Upper lobe of right lung (tissue), 1 donor: ENCODE measurements at places on chromosomes 2 and 18.

GRCh38 chr2:34949316-34949715, 1350.2 kb upstream of the FAM98A start:
- no peak for DNase-seq

- DNase-seq: peak; percentile 82
These were observed 16.4 kb upstream of the ARMC9 start for GRCh38 chr2:231181860-231182512.

- DNase-seq: no peak
These were observed 43.4 kb upstream of the CCDC178 start for GRCh38 chr18:33483908-33484307.

DNA sequence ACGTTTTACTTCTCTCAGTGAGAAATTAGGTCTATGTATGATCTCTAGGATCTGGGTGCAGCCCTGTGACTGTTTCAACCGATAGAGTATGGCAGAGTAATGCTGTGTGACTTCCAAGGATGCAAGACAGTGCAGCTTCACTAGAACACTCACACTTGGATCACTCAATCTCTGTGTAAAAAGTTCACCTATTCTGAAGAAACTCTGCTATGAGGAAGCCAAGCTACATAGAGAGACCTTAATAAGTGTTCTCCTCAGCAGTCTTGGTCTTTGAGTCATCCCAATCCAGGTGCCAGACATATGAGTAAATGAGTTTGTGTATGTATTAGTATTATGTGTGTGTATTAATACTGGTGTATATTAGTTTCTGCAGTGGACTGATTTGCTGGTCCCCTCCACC, 335.0 kb downstream of the NR4A2 start:
- DNase-seq: no peak

- no peak for DNase-seq
These were observed 53.9 kb downstream of the SH3BP4 start for GRCh38 chr2:235005603-235006259.

DNA sequence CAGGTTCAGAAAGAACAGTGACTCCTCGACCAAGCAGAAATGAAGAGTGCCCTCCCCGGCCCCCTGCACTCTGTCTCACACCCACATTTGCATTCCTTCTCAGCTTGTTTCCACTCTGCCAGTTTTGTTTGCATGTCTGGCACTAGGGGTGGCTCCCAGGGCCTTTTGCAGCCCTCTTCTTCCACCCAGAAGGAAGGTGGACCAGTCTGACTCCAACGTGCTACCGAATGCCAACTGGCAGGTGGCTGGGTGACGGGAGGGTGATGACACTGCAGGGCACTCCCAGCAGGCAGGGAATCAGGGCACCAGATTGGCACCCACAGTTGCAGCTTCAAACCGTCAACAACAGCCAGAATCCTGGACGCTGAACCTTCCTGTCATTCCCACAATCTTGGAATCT, 371.1 kb downstream of the TXNL1 start:
- DNase-seq: no peak

DNA sequence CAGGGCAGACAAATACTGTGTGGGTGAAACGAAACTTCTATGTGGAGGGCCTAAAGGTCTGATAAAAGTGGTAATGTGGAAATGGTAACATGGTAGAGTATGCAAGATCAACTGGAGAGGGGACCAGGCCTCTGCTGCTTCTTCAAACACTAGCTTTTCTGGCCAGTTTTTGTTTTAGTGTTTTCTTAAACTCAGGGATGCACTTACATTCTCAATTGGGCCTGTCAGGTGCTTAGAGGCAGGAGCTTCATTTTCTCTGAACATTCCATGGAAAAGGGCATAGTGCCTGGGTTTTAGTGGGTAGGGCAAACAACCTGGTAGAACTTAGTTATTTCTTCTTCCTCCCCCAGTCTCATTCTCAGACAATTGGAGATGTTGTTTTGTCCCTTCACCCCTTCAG, 10.5 kb upstream of the ST3GAL5 start:
- no peak for DNase-seq
